ENCODE measurements at places on chromosomes 6 and 20.

GRCh38 chr6:155883741-155884140 is 428.1 kb upstream of the NOX3 start:
- DNase-seq = no peak

DNA sequence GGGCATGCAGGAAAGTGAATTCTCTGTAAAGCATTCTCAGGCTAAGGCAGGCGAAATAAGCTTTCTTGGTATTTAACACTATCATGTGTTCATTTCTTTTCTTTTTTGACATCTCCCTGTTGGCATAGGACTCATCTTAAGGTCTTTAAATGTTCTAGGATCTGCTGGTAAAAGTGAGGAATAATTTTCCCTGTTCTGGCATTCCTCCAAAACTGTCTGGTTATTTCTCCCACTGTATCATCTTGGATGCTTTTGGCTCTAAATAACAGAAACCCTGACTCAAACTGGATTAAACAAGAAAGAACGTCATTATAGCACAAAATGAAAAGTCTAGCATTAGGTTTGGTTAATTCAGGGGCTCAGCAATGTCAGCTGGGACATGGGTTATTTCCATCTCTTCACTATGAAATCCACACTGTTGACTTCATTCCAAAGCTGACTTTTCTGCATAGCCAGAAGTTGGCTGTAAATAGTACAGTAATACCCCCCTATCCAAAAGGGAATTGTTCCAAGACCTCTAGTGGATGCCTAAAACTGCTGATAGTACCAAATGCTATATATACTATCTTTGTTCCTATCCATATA is 37.9 kb upstream of the SNAP25 start:
- no peak for DNase-seq

DNA sequence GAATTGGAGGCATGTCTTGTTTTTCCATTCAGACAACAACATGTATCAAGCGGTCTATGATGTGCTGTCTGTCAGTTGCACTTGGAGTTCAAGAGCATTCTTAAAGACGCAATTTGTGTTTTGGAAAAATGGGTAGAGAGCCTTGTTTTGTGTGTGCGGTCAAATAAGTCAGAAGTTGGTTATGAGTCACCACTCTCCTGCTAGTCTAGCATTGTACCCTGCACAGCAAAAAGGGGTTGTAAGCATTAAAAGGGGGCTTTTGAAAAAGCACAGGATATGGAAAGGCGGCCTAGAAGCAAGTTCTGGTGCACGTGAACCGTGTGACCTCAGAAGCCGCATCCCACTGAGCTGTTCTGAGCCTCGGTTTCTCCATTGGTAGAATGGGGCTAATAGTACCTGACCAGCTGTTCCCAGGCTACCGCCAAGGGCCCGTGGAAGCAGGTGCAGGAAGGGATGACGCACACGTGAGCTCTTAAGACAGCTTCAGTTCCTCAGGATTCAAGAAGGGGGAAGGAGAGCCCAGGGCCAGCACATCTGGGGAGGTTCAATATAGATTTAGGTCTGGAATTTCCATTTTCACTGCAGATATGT is 61.6 kb upstream of the SNX9 start:
- no peak for DNase-seq

GRCh38 chr6:90646940-90647339 is 60.1 kb upstream of the MAP3K7 start:
- DNase-seq = no peak

DNA sequence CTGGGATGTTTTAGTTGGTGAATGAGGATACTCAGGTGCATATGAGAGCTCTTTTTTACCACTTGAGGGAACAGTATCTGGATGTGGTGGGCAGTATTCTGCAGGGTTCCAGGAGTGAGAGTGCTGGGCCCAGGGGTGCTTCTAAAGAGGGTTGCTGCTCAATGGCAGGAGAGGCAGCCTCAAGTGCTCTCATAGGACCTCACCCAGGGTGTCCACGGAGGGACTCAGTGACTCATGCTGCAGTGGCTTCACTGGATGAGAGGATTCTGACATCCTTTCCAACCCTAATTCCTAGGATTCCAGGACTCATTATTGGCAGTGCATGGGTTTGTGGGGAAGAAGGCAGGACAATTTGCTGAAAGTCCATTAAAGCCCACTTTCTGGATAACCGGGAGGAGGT is 176.6 kb upstream of the FERMT1 start:
- no peak for DNase-seq

DNA sequence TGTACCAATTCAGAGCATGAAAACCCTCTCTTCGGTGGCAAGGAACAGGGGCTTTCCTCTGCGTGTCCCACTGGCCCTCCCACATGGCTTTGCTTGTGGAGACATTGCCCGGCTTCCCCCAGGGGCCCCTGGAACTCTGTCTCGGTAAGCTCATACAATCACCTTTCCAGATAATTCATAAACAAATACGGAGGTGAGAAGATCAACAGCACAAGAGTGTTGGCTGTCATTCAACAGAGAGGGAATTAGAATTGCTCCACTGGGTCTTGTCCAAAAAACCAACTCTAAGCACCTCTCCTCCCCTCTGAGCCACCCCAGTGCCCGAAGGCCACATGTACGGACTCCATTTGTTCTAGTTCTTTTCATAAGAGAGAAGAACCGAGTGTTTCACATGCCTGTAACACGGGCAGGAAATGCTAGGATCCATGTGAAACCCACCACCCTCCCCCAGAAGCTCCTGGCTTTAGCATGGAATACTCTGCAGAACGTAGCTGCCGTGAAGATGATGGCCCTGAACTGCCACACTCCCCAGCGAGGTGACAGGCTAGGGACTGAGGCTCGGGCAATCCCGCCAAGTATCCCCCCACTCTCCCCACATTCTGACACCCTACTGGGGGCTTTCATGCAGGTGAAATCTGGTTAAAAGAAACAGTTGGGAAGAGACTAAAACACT is 24.6 kb upstream of the FOXC1 start:
- no peak for DNase-seq

- DNase-seq = no peak
Measured at GRCh38 chr20:24575811-24576210, 106.4 kb downstream of the SYNDIG1 start.

GRCh38 chr20:19885939-19886660 is 128.0 kb downstream of the RIN2 start:
- DNase-seq = no peak

All from trophoblast cell (in vitro differentiated cells and primary cell).